ENCODE measurements at places on chromosomes 13 and 19.

- DNase-seq = no peak
Measured at GRCh38 chr19:50659318-50660087, 10.3 kb downstream of the C19orf81 start.

DNA sequence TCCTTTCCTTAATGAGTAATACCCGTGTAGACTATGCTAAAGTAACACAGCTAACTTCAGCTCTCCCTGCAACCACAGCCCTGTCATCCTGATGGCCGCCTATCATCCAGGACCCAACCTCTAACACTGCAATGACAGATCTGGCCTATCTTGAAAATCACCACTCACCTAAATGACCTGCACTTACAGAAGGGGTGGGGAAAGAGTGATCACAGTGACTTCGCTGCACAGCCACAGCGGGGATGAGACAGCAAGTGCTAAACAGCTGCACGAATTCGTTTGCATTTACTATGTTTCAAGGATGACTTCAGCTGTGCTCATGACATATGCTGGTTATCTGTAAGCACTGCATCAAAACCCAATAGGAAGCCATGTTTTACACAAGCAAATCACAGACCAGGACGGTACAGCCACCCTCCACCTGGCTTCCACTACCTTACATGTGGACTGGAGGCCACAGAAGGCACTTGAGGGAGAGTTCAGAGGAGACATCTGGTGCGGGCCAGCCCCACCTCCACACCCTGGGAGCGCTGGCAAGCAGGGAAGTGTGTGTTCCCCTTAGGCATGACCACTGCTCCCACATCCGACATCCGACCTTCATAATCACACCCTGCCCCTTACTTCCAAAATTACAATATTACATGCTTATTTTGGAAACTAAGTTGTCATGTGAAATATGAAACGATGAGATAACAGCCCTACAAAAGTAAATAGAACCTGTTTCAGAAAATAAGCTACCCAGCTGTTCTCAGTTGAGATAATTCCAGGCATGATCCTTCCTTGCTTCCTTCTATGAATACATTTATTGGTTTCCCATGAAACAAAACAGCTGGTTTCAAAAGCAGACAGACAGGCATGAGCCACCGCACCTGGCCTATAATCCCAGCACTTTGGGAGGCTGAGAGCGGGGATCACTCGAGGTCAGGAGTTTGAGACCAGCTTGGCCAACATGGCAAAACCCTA, 95.7 kb downstream of the STK24 start:
- no peak for DNase-seq

- DNase-seq = no peak
Measured at GRCh38 chr19:41657157-41657556, 30.3 kb upstream of the CEACAM4 start.

- DNase-seq = no peak
Measured at GRCh38 chr19:30692879-30693503, 320.8 kb downstream of the ZNF536 start.

- DNase-seq = no peak
Measured at GRCh38 chr19:58381460-58382212, 806 bp upstream of the ZNF837 start.

DNA sequence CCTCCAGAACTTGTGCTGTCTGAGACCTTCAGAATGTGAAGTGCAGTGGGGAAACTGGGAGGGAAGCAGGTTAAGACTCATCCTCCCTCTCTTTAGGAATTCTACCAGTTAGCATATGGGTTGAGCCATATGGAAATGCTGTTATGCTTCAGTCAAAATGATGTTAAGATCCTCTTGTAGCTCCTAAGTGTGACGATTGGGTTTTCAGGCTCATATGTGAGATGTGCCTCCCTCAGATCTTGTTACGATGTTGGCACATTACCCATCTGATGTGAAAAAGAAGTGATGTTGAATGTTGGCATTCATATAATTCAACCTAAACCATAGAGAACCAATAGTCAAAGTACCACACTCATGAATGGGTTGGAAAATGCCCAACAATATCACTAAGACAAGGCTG, 67.8 kb upstream of the IPO5 start:
- no peak for DNase-seq

- DNase-seq = no peak
Measured at GRCh38 chr13:44768239-44768638, 192.1 kb upstream of the TSC22D1 start.

DNA sequence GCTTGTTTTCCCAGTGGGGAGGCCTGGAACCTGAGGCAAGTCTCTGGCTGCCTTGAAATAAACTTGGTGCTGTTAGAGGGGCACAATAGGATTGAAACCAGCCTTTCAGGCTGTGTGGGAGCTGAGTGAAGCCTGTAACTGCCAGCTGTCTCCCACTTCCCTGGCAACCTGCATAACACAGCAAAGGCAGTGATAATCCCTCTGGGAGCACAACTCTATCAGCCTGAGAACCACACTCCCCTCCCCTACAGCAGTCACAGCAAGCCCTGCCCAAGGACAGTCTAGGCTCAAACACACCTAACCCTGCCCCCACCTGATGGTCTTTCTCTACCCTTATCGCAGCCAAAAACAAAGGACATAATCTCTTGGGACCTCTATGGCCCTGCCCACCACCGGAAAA, 683.8 kb upstream of the ATXN8OS start:
- no peak for DNase-seq

GRCh38 chr13:98890186-98890585, 87.7 kb downstream of the DOCK9 start:
- DNase-seq = no peak

DNA sequence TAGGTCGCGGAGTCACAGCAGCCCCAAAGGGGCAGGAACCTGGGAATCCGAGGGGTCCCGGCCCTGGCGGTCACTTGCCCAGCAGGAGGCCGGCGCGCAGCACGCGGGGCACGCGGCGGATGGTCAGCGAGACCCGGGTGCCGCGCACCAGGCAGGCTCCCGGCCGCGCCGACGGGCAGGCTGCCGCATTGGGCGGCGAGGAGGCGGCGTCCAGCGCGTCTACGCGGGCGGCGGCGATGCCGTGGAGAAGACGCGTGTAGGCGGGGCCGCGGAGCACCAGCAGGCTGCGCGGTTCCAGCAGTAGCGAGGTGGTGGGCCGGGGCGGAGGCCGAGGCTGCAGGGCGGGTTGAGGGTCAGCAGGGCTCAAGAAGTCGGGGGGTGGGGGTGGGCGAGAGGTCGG, 607 bp upstream of the SYNE4 start:
- DNase-seq = no peak

GRCh38 chr19:13101590-13102415, 855 bp downstream of the LYL1 start:
- DNase-seq = no peak

DNA sequence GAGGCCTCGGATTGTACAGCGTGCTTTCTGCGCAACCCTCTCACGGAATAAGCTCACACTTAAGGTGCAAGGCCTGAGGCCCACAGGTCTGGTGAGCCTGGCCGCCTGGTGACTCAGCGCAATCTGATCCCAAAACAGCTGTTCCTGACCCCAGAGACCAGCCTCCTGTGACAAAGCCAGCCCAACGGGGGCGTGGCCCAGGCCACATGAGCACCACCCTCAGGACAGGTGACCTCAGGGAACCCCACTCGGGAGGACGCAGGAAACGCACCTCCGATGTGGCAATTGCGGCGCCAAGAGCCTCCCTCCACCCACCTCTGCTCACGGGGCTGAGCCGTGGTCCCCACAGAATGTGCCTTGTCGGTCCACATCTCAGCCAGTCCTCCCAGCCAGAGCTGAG, 26.4 kb downstream of the GRTP1 start:
- DNase-seq = no peak

DNA sequence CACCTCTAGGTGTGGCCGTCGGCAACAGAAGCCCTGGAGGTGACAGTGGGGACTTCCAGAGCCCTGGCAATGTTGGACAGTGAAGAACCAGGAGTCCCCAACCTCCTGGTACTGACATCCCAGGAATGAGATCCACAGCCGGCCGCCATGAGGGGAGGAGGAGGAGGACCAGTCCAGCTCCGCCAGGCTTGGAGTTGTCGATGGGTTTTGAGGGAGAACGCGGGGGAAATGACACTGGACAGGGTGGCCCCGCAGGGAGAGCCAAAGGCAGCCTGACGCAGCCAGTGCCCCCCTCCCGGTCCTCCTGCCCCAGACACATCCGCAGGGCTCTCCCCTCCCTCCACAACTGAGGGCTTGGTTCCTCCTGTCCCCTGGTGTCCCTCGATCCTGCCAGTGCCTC, 57.9 kb downstream of the SPACA7 start:
- DNase-seq = no peak

GRCh38 chr19:11306337-11306736, 10.4 kb downstream of the TSPAN16 start:
- no peak for DNase-seq

DNA sequence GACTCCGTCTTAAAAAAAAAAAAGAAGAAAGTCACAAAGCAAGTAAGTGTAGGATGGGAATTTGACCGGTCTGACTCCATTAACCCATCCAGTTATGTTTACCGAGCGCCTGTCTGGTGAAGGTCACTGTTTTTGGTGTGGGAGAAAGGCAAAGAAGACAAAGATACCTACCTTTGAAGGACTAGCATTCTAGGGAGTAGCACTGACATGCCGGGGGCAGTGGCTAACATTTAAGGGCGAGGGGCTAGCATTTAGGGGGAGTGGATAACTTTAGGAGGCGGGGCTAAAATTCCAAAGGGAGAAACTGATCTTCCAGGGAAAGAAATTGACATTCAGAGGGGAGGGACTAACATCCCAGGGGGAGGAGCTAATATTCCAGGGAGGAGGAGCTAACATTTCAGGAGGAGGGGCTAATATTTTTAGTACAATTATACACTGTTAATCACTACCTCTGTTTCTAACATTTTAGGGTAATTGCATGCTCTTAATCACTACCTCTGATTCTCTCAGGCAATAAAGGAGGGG, 8.7 kb downstream of the GPR32 start:
- no peak for DNase-seq

- no peak for DNase-seq
Measured at GRCh38 chr13:104140552-104140951, 1074.3 kb upstream of the SLC10A2 start.

DNA sequence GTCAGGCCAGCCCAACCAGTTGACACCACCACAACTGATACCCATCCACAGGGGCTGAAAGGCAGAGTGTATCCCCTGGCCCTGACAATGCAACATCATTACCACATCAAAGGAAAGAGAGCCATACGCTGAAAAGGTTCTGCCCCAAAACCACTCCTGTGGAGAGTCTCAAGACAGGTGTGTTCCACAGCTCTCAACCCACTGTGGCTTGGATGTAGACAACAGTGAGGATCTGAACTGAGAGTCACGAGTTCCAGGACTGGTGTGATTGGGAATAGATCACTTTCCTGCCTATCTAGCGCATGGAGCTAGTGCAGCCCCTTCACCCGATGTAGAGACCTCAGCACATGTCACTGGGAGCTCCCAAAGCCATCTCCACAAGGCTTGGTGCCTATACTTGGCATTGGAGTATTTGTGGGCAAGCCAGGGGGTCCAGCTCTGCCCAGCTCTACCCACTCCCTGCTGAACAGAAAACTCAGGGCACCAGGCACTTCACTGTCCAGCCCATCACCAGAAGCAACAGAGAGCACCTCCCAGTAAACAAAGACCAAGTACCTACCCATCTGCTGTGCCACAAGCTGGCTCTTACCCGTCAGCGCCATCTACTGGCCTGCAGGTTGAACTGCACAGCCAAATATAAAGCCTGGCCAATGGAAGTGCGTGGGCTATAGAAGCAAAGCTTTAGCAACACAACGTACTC, 579.5 kb downstream of the UQCRFS1 start:
- DNase-seq = no peak

DNA sequence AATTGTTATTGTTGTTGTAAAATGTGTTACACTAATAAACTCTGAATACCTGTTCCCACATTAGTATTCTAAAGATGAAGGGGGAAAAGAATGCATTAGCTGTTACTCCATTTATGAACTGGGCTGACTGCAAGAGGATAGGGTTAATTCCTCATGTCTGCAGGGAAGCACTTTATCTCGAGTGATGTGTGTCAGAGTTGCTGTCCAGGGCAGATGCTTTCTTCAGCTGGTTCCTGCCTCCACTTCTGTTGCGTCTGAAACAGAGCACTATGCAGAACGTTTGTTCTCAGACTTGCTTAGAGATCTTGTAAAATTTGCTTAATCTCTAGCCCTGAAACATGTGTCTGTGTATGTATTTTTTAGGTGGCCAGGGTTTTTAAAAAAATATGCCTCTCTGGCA, 318.8 kb downstream of the SPRY2 start:
- no peak for DNase-seq

DNA sequence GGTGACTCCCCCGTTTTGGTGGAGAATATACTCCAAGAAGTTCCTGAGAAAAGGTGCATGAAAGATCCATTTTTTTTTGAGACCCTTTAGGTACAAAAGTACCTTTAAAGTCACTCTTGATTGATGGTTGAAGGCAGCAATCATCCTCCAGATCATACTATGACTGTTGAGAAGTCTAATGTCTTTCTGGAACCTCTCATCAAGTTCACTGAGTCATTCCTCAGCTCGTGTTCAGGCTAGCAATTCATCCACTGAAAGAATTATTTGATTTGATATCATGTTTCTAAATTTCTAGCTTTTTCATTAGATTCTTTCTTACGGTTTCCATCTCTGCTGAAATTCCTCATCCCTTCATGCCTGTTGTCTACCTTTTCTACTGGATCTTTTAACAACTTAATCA, 65.1 kb upstream of the GJB6 start:
- no peak for DNase-seq

DNA sequence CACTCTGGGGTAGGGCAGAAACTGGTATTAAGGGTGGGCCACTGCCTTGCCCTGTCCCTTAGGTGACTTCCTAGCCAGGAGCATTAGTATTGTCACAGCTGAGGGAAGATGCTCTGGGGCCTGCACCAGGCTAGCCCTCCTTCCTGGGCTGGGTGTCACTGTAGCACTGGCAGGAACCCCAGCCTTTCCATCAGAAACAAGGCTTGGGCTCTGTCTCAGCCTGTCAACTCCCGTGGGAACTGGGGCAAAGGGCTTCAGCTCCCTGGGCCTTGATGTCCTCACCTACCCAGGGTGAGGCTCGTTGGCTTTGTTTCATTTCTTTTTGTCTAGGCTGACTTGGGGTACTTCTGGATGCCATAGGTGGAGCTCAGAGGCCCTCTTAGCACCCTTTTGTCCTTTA, 18.0 kb downstream of the PAF1 start:
- DNase-seq = no peak

DNA sequence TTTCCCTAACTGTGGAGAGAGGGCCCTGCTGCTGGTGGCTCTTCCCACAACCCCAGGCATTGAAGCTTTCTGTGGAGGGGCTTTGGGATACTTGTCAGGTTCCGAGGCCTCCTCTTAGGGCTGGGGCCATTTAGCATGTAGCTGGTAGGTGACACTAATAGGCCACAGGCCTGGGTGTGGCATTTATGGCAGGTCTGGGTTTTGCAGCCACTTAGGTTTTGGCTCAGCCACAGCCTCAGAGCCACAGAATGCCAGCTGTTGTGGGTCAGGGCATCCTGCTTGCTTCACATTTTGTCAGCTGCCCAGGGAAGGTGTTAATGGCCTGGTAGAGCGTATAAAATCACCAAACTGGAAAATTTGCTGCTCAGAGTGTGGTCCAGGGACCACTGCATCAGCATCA, 15.7 kb downstream of the FAM124A start:
- DNase-seq = no peak

DNA sequence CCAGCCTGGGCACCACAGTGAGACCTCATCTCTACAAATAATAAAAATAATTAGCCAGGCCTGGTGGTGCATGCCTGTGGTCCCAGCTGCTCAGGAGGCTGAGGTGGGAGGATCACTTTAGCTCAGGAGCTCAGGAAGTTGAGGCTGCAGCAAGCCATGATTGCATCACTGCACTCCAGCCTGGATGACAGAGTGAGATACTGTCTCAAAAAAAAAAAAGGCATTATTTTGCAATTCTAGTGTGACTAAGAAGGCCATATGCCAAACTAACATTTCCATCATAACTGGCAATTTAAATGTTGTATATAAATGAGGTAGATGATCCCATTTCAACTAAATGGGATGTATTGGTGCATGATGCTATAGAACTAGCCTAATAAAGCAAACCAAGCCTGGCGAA, 632.8 kb upstream of the KLF12 start:
- no peak for DNase-seq

All from ascending aorta (tissue), 2 donors.